ENCODE measurements at places on chromosomes 2 and 18.

- DNase-seq = no peak
Measured at GRCh38 chr18:22977847-22978701, 44.9 kb downstream of the RBBP8 start.

GRCh38 chr2:535222-535621, 142.0 kb downstream of the TMEM18 start:
- DNase-seq = no peak

DNA sequence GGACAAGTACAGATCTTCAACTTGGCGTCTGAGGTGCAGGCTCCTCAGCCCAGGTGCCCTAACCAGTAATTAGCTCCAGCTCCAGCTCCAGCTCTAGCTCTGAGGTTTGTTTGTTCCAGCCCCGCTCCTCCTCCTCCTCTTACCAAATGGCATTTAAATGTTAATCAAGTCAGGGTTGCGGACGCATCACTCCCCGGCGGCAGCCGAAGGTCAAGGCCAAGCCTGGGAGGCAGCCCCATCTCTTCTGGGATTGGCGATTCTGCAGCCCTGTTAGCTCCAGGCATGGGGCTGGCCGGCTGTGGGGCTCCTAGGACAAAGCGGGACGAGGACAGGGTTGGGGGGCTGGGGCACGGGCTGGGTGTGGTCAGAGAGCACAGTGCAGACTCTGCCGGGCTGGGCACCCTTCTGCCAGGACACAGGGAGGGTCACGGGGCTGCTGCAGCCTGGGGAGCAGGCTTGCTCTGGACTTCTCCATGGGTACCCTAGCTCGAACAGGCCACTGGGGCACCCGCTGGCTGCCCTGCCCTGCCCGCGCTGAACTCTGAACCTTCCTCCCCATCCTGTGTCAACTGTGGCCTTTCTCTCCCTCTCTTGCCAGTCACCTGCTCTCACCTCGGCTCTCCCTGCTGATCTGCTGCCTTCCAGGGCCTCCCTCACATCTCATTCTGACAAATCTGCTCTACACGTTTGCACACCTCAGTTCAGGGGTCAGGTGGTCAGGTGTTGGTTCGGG, 203.3 kb downstream of the CELF4 start:
- no peak for DNase-seq

GRCh38 chr2:192162392-192163042, 32.2 kb downstream of the TMEFF2 start:
- peak; percentile 65 for DNase-seq

DNA sequence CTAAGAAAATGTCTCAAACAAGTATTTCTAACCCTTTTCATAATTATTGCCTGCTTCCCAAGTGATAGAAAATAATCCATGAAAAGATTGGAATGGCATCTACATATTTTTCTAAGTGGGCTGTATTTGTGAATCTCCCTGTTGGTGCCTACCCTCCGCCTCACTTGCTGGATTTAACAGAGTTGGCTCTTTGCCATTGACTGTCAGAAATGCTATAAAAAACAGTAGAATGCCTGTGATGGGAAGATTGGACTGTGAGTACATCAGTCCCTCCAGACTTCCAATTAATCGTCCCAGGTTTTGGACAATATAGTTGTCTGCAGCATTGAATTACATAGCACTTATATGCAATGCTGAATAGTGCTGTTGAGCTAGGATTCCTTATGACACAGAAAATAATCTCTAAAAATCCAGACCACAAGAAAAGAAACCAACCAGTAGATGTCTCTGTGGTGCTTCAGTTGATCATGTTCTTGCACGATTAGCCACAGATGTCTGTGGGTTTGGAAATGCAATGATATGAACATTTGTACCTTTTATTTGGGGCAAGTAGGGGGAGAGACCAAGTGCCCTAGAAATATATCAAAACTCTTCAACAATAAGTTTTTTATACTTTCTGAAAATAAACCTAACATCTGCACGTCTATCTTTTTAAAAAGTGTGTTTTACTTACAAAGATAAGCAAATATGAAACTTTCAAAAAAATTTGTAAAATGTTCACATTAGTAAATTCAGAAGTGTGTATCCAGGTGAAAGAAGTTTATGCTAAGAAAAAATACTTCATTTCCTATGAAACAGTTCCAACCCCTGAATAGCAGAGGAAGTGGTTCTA, 88.5 kb downstream of the DYNAP start:
- DNase-seq = no peak

GRCh38 chr2:70558195-70558808, 4.7 kb upstream of the TGFA start:
- no peak for DNase-seq

DNA sequence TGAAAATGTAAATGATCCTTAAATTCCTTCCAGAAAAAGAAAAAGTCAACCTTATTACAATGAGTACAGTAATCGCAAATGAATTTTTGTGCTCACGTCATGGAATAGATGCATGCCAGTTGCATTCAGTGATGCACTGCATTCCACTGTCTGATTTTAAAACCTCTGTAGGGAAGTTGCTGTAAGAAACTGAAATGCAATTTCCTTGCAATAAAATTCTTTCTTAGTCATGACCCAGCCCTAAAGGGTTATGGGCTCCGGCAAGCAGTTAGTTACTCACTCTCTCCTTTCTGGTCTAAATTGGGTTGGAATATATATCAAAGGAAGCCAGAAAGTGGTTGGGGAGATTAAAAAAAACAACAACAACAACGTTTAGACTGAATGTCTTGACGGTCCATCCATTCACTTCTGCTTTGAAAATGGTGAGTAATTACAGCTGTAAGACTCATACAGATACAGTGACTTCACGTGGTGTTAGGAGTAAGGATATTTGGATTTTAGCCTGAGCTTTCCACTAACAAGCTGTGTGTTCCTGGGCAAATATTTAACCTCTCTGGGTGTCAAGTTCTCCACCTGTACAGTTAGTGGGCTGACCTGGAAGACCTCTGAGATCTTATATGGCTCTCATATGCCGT, 8.6 kb upstream of the RND3 start:
- DNase-seq = no peak

GRCh38 chr2:222360146-222360545, 61.3 kb upstream of the PAX3 start:
- DNase-seq = no peak

GRCh38 chr18:27794181-27794926, 382.6 kb downstream of the CDH2 start:
- no peak for DNase-seq

DNA sequence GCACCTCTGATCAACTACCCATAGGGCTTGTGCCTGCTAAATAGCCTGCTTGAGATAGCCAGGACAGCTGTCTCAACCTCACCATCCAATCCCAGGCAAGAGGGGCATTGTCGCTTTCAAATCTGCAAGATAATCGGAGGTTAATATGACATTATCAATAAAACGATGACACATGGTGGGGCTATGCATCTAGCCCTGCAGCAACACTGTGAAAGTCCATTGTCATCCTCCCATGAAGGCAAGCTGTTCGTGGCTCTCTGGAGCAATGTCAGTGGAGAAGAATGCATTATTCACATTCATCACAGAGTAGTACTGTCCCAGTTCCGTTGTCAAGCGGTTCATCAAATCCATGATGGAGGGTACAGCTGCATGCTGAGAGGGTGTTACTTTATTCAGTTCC, 18.9 kb upstream of the KLHL23 start:
- DNase-seq = no peak

DNA sequence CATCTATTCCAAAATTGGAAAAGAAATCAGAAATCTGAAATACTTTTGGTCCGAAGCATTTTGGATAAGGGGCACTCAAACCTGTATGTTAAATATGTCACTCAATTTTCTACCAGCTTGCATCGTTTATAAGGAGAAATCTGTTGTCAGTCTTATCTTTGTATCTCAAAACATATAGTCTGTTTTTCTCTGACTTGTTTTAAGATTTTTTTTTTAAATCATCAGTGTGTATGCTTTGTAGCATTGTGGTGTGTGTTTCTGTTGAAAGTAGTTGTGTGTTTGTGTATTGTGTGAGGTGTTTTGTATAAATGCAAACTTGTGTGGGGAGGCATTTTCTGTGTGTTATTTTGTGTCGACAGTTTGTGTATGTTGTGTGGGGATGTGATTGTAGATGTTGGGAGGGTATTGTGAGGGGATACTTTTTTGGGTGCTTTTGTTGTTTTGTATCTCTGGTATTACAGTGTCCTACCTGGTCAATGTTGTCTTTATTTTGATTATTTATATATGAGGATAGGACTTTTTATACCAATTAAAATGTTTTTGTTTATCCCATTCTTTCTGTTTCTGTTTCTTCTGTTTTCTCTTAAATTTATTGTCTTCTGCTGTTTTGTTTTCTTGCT, 30.9 kb downstream of the SMCHD1 start:
- DNase-seq = no peak

DNA sequence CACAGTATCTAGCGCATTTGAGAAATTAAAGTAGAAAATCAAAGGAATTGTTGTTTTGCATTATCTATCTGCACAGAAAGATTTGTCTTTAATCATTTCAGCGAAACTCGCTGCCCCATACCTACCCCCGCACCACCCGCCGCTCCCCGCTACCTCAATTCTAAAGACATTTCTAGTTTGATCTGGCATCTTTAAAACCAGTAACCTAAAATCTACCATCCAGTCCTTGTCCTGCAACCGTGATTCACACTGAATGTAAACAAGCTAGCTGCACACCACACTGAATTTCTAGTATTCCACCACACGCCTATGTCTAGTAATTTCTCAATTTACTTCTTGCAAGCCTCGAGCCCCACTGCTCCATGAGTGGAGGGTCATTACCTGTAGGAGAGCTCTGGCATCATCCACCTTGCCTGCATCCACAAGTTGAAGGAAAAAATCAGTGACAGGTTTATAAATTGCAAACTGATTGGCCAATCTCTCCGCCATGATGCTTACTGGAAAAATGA, 60.1 kb downstream of the ABCG8 start:
- no peak for DNase-seq

GRCh38 chr2:37215250-37215649, 16.1 kb downstream of the CEBPZ start:
- no peak for DNase-seq

DNA sequence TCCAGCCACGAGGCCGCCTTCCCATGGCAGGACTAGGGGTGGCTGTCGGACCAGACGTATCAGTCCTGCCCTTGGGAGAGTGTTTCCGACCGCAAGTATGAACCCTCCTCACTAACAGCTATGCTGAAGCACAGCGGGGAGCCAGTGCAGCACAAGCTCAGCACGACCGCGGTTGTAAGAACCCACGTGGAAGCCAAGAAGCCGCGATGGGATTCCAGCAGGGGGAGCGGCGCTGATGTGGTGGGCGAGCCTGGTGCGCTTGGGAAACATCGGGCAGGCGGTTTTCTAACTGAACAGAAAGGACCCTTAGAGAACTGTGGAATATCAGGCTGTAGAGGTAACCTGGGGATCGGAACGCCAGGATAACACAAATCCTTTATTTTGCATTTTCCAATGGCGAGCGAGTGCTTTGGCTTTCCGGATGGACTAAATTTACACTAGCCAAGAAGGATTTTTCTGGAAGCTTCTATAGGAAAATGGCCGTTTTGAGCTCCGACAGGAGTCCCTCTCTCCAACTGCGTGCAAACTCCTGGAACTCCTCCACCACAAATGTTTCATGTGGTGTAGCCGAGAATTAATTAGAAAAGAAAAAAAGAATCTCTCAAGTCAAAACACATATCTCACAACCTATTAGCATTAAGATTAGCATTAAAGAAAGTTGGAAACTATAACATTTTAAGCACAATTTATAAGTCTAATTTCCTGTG, 132.0 kb upstream of the MYCN start:
- no peak for DNase-seq

- DNase-seq = no peak
Measured at GRCh38 chr18:62631173-62631572, 84.2 kb upstream of the PHLPP1 start.

DNA sequence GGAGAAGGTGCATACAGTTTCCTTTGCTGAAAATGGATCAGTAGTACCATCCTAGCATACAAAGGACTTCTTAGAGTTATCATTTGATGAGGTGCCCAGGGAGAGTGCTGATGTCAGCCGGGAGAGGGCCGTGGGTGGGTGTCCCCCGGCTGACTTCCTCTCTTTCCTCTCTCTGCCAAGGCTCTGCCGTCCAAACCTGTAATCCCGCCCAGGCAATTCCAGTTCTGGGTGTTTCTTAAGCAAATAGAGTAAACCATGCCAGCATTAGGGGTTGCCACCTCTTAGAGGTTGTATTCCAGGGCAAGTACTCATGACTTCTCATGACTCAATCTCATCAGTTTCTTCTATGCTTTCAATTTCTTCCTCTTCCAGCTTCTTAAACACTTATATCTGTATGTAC, 117.2 kb downstream of the GATA6 start:
- DNase-seq = no peak

DNA sequence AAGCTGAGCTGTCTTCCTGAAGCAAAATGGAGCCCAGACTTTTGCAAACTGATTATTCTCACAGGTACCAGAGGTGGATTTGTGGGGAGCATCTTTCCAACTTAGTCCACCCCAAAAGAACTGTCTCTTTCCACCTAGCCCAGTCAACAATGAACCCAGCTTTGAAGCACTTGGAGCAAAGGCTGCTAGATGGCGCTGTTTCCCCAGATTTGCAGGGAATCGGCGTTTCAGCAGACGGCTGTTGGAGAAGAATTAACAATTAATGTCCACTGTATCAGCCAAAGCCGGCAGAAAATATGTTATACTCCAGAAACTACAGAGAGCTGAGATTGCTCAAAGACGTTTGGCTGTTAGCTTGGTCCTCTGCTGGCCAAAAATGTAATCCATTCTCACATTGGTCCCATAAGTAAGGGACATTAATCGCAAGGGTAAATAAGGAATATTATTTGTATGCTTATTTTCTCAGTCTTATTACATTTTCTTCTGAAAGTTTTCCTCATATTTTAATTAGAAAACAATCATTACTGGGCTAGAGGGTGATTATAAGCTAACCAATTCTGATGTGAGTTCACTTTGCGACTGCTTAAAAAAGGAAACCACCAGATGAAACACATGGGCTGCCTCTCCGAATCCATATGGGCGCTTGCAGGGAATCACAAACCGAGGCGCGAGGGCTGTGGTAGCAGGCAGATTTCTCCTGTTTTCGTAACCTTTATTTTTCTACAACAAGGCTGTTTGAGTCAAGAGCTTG, 423.8 kb upstream of the MEX3C start:
- no peak for DNase-seq

DNA sequence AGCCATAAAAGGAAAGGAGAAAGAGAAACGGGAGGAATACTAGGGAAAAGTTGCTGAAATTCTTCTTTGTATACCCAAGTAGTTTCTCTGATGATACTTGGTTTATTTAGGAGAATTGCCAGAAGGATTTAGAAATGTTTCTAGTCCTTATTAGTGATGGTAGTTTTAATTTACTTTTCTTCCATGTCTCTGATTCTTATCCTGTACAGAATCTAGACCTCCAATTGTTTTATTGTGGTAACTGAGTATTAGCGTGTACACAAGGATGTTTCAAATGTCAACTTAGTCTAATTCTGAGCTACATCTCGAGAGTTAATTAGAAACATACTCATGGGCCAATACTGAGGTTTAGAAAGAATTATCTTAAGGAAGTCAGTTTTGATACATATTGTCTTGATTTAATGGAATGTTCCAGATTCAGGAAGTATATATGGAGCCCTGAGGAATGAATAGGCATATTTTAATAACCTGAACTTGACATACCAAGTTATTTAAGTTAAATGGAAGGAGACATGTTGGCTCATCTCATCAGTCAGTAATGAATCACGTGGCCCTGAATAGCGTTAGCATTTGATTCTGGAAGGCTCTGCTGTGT, 219.6 kb downstream of the LTBP1 start:
- no peak for DNase-seq
